Muscle of leg (tissue), 16 donors: ENCODE measurements at places on chromosomes 1 and 21.

DNA sequence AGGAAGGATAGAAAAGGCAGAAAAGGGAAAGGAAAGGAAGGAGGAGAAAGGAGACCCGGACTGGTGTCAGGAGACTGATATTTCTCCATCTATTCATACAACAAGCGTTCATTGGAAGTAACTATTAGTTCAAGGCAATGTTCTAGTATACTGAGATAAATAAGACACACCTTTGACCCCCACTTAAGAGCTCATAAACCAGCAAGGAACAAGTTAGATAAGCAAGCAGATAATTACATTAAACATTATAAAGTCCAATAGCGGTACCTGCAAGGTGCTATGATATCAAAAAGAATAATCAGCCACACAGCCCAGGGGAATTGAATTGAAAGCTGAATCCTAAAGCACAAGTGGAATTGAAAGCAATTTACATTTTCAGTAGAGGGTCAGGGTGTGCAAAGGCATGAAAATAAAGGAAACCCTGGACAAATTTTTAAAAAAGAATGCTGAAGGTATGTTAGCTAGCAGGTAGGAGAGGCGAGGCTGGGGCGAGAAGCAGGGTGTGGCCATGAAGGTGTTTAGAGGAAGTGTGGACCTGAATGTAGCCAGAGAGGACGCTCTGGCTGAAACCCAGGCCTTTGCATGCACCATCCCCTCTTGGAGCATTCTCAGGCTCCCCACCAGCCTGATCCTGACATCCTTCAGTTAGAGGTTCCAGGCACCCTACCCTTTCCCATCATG, 200.0 kb downstream of the SETD4 start:
- DNase-seq: no peak

- DNase-seq: peak; percentile 70
Measured at GRCh38 chr1:161185732-161186311, 8.5 kb upstream of the B4GALT3 start.

- peak; percentile 33 for DNase-seq
Measured at GRCh38 chr1:203035111-203036000, 9.1 kb downstream of the PPFIA4 start.

- no peak for DNase-seq
Measured at GRCh38 chr1:198165927-198166647, 9.3 kb downstream of the NEK7 start.

GRCh38 chr1:219537223-219537631, 75.7 kb downstream of the ZC3H11B start:
- DNase-seq: no peak

DNA sequence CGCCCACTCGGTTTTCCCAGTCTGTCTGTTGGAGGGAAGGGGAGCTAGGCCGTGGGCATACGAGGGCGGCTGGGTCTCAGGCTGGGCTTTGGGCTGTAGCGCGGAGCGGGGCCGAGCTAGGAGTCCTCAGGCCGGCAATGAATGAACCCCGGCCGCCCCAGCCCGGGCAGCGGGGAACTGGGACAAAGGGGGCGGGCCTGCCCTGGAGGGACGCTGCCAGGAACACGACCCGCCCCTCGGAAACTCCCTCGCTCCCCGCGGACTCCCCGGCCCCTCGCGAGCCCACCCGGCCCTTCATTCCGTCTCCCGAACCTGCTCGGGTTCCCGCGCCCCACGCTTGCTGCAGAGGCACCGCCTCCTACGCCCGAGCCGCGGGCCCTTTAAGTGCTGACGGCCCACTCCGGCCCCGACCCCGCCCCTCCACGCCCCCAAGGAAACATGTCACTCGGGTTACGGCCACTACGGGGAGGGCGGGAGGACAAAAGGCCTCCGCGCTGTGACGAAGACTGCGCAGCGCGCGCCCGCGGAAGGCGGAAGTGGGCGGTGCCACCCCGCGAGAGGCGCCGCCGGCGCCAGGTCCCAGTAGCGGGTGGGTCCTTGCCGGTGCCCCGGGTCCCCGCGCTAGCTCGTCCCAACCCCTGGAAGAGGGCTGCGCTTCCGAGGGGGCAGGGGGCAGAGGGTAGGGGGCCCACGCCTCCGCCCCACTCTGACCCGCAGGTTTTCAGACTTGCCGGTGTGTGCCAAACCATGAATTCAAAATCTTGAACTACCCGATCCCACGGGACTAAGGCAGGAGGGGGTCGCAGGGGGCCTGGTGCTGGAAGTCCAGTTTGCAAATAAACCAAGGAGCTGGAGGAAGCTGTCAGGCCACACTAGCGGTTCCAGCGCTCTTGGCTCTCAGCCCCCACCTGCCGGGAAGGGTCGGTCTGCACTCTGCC, at the start of gene GALE:
TSS of gene GALE (minus strand) at position 355 of the 938 bp plus-strand sequence. CDS start 1,747 bp downstream, outside the sequence.
- peak; percentile 99 for DNase-seq

DNA sequence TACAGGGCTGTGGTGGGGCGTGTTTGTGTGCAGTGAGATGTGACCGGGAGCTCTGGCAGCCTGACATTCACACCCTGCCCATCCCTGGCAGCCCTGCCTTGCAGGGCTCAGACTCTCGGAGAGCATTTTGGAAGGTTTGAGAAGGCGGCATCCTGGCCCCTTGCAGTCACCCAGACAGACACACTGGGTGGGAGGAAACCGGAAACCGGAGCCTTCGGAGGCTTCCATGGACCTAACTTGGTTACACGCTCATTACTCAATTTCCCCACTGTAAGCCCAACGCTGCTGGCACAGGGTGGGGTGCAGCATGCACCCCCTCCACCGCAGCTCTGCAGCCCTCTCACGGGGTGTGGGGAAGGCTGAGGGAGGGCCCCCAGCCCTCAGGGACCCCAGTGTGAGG, 22.2 kb upstream of the RSPO1 start:
- no peak for DNase-seq

- DNase-seq: no peak
Measured at GRCh38 chr1:224266105-224266914, 63.7 kb downstream of the NVL start.

DNA sequence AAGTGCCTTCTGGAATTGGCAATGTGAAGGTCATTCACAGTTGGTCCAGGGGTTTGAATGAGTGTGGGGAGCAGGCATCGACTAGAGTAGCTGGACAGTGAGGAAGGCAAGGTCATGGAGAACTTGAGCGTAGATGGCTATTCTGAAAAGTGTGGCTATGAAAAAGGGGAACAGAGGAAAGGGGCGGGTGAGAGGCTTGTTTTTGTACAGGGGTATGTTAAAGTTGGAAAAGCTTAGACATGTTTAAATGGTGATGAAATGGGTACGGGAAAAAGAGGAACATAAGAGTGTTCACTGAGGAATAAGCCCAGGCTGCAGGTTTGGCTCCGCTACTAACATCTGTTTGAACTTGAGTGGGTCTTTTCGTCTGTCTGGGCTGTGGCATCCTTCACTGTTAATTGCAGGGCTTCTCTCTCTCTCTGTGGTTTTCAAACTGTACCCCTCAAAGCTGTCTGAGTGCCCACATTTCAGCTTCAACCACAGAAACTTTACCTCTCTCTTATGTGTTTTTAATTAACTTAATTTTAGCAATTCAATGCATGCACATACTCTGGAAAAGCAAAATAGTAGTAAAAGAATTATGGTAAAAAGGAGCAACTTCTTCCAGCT, 70.8 kb upstream of the COA6 start:
- no peak for DNase-seq

DNA sequence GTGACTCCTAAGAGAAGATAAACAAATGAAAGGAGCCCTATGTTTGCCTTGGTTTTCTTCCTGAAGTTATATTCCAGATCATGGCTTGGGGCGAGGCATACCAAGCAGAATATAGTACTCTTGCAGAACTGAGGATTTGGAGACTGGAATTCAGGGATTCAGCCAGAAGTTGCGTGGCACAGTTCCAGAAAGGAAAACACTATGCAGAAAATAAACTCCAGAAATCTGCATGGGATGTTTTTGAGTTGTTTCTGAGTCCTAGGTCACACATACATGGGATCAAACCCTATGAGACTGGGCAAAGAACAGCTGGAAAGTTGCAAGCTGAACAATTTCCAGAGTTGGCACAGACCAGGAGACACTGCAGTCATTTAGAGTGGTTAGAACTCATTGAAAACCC, 42.9 kb upstream of the IFFO2 start:
- peak; percentile 86 for DNase-seq

GRCh38 chr1:181424786-181425403, 58.4 kb upstream of the CACNA1E start:
- peak; percentile 77 for DNase-seq

DNA sequence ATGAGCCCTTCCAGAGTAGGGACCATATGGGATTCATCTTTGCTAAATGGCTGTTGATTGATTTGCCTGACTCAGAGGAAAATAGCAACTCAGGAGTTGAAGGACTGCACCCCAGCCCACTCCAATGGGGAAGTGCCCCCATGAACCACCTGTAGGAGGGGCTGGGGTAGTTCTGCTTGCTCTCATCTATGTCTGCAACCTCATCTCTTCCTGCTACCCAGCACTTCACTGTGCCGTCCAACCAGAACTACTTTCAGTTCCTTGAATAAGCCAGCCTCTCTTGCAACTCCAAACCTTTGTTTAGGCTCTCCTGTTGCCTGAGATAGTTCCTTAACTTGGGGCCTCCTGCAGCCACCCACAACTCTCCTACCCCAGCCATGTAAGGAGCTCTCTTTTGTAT, 26.6 kb downstream of the BEND5 start:
- DNase-seq: no peak

- peak; percentile 33 for DNase-seq
Measured at GRCh38 chr1:42669936-42670335, 11.7 kb downstream of the PPIH start.

- no peak for DNase-seq
Measured at GRCh38 chr21:33762803-33763581, 120.7 kb downstream of the ITSN1 start.

DNA sequence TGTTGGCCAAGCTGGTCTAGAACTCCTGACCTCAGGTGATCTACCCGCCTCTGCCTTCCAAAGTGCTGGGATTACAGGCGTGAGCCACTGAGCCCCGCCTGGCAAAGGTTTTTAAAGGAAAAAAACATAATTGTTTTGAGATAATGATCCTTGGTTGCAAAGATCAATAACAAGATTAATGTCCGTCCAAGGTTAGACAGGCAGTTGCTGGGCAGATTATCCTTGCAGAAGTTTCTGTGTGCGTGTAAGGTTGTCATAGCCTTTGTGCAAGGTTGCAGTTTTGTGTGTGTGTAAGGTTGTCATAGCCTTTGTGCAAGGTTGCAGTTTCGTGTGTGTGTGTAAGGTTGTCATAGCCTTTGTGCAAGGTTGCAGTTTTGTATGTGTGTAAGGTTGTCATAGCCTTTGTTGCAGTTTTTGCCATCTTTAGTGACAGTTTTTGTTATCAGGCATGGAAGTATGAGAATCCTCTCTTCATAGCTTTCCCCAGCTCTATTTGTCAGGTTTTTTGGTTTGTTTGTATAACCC, 3.6 kb downstream of the YBEY start:
- DNase-seq: no peak

GRCh38 chr1:89603651-89604413, 29.1 kb upstream of the LRRC8C start:
- no peak for DNase-seq

DNA sequence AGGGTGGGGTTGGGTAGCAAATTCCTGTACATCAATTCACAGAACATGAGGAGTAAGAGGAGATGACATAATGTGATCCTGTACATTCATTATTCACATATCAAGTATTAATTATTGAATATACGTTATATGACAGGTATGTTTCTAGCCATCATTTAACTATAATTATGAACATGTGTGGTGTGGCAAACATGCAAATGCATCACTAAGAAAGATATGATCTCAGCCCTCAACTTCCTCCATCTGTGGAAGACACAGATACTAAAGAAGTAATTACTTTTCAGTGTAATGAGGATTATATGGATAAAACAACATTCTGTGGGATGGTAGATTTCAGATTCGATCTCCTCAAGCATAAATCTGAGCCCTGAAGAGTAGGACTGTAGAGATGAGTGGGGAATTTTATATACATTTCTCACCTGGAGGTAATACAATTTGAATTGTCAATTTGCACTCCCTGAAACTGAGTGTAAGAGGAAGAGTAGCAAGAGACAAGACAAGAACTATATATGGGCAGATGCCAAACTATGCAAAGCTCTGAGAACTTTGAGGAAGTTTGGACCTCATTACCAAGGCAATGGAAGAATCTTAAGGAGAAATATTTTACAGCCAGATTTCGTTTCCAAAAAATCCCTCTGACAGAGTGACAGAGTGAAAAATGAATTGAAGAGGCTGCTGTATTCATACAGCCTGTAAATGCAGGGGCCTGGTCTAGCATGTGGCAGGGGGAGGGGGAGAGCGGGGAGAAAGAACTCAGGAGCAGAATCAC, 275.5 kb downstream of the TPR start:
- peak; percentile 30 for DNase-seq

DNA sequence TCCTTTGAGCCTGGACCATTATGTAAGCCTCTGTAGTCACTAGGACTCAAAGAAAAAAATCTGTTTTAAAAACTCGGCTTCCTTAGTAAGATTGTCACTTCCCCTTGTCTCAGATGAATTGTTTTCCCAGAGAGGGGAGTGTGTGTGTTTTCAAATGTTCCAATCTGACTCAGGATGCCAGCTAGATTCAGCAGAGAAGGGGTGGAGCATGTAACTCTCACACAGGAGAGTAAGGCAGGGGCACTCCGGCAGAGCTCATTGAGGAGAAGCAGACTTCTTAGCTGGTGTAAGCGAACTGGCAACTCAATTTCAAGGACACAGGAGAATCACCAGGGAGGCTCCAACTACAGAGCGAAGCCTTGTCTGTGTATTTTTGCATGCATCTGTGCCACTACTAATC, 623.2 kb downstream of the LMO4 start:
- no peak for DNase-seq

GRCh38 chr1:15118579-15118978, 35.0 kb upstream of the TMEM51 start:
- no peak for DNase-seq

DNA sequence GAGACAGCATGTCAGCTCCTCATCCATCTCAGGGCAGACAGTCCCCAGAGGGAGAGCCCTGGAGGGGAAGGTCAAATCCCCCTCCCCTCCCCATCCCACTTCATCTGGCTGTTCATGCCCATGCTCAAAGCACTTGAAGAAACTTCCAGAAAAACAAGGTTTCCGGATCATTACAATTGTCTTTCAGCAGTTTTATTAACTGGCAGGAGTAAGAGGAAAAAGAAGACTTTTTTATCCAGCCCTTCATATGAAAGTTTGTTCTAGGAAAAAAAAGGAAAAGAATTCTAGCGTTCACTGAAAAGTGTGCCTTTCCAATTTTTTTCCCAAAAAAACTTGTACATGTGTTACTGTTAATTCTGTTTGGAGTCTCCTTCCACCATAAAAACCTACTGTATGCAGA, 145.7 kb upstream of the TIAM1 start:
- DNase-seq: peak; percentile 65

DNA sequence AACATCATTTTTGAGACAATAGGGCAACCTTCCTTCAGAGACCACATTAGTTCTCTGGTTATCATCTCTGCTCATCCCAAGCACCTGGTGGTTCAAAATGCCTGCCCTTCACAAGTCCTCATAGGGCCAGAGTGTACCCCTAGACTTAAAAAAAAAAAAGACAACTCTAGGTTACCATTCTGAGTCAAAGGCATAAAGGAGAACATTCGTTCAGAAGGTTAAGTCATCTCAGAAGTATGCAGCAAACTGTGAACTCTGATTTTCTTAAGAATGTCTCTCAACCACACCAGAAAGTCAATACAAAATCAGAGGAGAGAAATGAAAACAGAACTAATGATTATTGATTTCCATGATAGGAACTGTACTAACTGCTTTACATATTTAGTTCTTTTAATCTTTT, 9.2 kb upstream of the BEND5 start:
- no peak for DNase-seq

- no peak for DNase-seq
Measured at GRCh38 chr1:32960819-32961355, 3.7 kb downstream of the RNF19B start.
